ENCODE measurements at places on chromosomes 4 and X.
A peak's percentile ranks its signal among the peaks of the same experiment; 100 is the strongest.

- DNase-seq = no peak
These were observed 100.2 kb upstream of the CXCL13 start for GRCh38 chr4:77505275-77505957.

- no peak for DNase-seq
These were observed 24.2 kb downstream of the CNKSR2 start for GRCh38 chrX:21398426-21398825.

GRCh38 chr4:11748164-11748872 lies 319.6 kb upstream of the HS3ST1 start:
- no peak for DNase-seq

DNA sequence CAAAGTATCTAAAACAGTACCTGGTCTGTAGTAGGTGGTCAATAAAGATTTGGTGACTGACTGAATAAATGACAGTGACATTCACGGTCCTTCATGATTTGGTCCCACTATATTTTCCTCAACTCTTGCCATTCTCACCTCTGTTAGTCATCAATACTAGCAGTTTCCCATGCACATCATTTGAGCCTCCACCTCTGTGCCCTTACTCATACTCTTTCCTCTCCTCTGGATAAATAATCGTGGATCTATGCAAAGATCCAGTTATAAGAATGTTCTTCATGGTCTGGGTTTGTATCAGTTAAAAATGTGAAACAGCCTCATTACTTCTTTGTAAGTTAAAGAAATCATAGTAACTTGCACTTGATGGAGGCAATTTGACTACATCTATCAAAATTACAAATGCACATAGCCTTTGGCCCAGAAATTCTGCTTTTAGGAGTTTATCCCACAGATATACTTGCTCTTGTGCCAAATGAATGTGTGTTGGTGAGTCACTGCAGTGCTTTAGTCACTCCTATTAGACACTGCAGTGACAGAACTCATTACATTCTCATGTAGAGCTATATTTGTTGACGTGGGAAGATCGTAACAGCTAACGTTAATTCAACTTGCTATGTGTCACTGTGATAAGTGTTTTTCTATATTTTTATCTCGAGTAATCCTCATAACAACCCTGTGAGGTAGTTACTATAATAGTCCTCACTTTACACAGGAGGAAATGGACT lies 121.9 kb upstream of the SMIM10 start:
- no peak for DNase-seq

DNA sequence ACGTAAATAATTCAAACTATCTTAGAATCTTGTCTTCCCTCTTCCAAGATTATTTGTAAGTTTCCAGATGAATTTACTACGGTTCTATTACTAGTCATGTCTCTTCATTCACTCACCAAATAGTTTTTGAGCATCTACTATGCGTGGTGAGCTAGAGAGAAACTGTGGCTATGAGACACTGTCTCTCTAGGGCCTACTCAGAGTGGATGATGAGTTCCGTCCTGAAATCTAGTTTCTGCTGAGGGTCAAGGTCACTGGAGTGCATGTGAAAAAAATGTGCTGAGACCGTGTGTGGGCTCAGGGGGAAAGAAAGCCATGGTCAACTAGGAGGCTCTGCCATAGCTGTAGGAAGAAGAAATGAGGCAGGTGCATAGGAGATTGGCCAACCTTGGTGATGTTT lies 320.2 kb upstream of the GATB start:
- DNase-seq = no peak

DNA sequence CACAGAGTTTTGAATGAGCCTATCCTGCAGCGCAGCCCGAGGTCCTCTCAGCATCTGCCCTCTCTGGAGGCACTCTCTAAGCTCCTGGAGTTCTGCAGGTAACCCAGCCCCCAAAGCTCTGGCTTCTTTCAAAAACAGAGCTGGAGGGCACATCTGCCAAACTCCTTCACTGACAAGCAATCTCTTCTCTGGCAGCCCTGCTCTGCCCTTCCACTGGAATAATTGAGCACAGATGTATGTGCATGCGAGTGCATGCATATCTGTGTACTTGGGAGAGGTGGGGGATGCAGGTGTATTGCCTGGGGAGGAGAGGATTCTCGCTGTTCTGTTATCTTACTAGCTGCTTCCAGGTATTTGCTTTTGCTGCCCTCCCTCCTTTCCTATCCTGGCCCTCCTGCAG lies 22.2 kb upstream of the PLP1 start:
- no peak for DNase-seq

- DNase-seq = no peak
These were observed 880 bp upstream of the TEX13A start for GRCh38 chrX:105221374-105221773.

DNA sequence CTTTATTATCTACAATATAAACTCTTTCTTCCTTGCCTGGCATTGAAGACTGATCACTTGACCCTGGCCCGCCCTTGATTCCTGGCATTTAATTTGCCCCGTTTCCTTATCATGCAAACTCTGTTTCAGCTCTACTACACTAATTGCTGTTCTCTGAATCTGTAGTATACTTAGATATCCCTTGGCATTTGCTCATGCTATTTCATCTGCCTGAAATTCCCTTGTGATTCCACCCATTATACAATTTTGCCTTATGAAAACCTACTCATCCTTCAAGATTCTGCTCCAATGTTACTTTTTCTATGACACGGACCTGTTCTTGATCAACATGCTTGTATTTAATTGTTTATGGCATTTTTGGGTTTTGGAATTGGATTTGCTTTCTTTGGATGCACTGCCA lies 459.9 kb upstream of the AMOT start:
- no peak for DNase-seq

DNA sequence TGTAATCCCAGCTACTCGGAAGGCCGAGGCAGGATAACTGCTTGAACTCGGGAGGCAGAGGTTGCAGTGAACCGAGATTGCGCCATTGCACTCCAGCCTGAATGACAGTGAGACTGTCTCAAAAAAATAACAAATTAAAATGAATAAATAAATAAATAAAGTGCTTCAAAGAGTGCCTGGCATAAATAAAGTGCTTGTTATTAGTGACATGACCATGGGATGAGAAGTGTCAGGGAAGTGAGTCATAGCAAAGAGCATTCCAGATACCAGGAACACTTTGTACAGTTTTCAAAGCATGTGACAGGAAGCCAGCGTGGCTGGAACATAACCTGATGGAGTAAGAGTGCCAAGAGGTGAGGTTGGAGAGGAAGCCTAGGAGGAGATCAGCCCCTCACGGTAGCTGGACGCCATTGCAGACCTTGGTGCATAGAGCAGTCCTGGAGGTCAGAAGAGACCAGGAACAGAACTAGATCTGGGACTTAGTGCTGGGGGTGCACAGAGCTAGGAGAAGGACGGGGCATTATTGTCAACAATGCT lies 6.0 kb upstream of the WDR13 start:
- no peak for DNase-seq

- peak; percentile 42 for DNase-seq
These were observed 98.4 kb downstream of the ZNF827 start for GRCh38 chr4:145840162-145840768.

DNA sequence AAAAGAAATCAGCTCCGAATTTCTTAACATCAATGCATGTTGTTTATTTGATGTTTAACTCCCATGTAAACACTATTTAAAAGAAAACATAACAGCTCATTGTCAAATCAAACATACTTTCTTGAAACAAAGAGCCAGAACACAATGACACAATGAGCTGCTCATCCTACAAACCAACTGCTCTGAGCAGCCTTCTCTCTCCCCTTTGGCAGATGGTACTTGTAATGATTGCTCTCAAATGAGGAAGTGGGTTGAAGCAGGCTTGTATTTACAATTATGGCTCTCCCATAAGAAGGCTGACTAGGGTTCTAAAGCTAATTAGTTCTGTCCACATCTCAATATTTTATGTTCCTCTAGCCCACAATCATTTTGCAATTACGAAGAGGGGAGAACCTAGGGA lies 637.8 kb upstream of the ADGRL3 start:
- DNase-seq = peak; percentile 20

- no peak for DNase-seq
These were observed 8.8 kb downstream of the DDX53 start for GRCh38 chrX:23008431-23009099.

DNA sequence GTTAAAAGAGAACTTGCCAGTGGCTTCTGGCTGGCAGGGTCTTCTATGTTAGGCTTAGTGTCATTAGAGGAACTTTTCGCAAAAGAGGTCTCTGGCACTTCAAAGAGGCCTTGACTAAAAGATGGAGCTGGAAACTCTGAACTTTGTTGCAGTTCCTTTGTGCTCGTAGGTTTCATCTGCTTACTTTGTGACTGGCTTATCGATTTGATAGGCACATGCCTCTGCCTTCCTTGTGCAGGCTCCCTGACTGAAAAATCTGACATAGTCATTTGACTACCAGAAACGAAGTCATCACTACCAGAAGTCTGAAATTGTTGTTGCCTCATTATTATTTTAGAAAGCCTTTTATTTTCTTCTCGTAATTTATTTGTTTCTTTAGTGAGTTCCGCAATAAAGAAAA lies 93.9 kb upstream of the IL13RA1 start:
- DNase-seq = no peak
